ENCODE measurements at places on chromosomes 3 and 15.
A peak's percentile ranks its signal among the peaks of the same experiment; 100 is the strongest.

- no peak for DNase-seq
Measured at GRCh38 chr3:16770021-16770420, 114.7 kb upstream of the PLCL2 start.

DNA sequence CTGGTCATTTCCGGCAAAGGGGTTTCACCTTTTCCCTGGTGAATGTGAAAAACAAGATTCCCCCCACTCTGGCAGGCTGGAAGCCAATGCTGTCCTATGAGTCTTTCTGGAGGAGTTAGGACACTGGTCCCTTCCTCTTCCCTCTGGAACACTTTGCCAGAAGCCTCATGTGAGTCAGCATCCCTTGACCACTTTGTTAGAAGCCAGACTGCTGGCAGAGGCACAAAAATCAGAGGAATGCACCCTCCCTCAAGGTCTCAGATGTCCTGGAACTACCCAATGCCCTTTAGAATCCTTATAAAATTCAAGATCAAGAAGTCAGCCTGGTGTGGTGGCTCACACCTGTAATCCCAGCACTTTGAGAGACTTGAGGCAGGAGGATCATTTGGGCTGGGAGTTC lies 26.6 kb downstream of the ITGB5 start:
- DNase-seq, result no peak

- DNase-seq, result no peak
Measured at GRCh38 chr15:57305009-57305408, 71.3 kb upstream of the CGNL1 start.

- no peak for DNase-seq
Measured at GRCh38 chr3:101166150-101166549, 154.2 kb downstream of the IMPG2 start.

GRCh38 chr3:182636646-182637045 lies 156.7 kb upstream of the ATP11B start:
- no peak for DNase-seq

GRCh38 chr3:194967151-194968117 lies 281.8 kb downstream of the FAM43A start:
- DNase-seq, result no peak

- DNase-seq, result no peak
Measured at GRCh38 chr3:6062261-6063187, 798.4 kb upstream of the GRM7 start.

- DNase-seq, result no peak
Measured at GRCh38 chr3:183313351-183313750, 60.3 kb downstream of the B3GNT5 start.

GRCh38 chr3:188231456-188231855 lies 77.5 kb downstream of the LPP start:
- no peak for DNase-seq

- no peak for DNase-seq
Measured at GRCh38 chr15:34311563-34311962, 26.0 kb downstream of the SLC12A6 start.

- no peak for DNase-seq
Measured at GRCh38 chr3:69105320-69105719, 17.1 kb downstream of the LMOD3 start.

- peak; percentile 37 for DNase-seq
Measured at GRCh38 chr3:142940472-142940871, 23.0 kb downstream of the PAQR9 start.

GRCh38 chr15:64858021-64858575 lies 16.4 kb downstream of the PLEKHO2 start:
- no peak for DNase-seq

DNA sequence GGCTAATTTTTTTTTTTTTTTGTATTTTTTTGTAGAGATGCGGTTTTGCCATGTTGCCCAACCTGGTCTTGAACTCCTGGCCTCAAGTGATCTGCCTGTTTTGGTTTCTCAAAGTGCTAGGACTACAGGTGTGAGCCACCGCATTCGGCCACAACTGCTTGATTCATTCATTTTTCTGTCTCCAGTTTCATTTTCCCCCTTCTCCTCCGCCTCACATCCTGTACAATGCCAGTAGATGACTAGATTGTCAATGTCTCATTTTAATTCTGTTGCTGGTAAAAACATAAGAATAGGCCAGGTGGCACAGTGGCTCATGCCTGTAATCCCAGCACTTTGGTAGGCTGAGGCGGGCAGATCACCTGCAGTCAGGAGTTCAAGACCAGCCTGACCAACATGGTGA lies 12.0 kb upstream of the ZNF592 start:
- peak; percentile 95 for DNase-seq

DNA sequence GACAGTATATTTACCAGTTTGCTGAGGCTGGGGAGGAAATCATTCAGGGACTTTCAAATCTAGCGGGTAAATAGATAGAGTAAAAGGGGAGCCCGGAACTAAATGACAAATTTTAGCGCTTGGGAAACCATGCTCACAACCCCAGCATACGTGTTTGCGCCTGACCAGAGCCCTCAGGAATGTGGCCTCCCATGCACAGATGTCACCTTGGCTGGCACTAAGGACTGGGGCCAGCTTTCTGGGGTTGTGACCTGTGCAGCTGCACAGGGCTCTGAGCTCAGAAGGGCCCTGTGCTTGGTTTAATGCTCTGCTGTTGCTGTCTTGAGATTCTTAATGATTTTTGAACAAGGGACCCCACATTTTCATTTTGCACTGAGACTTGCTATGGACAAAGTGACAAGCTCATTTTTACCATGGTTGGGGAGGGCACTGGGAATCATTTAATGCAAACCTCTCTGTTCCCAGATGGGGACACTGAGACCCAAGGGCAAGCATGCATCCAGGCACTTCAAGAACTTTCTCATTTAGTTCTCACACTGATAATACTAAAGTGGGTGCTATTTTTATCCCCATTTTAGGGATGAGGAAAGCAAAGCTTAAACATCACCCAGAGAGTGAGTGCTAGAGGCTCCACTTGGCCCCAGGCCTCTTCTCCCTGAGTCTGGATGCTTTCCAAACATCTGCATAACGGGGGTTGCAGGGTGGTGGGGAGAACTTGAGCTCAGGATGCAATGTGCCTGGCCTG lies 44.1 kb upstream of the FAM107A start:
- DNase-seq, result no peak

DNA sequence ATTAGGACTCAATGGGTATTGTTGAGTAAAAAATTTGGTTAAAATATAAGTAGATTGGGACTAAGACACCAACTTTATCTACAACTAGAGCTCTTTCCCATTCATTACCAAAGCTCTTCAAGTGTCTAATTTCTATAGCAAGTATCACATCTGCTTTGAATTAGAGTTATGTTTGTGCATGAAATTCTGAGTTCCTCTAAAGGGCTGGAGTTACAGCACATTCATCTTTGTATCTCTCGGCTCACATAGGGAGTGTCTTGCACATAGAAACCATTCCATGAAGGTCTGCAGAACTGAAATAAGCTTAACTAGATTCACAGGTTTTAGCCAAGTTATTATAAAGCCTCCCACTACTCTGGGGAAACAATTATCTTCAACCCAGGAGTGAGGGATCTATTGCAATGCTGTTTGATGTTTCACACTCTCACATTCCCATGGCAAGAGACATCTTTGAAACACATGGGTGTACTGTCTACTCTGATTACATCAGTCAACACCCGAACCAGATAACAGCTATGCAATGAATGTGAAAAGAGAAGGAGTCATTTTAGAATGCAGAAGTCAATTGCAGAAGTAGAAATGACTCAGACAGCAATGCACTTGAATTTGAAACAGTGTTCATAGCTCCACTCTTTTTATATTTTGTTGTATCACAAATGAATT lies 93.1 kb upstream of the KBTBD8 start:
- DNase-seq, result peak; percentile 31

DNA sequence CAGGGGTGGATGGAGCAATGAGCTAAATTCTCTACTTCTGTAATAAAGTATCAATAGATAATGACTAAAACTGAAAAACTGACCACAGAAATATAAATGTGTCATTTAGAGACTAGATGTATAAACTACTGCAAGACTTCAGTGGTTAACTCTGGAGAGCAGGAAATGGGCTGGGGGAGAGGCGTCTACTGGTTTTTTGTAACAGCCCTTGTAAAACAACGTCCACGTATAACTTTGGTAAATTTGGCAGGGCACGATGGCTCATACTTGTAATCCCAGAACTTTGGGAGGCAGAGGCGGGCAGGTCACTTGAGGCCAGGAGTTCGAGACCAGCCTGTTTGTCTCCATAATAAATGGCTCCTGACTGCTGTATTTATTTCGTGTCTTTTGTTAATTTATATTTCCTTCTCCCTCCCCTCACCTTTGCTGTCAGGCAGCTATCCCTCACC lies 12.5 kb downstream of the RAB27A start:
- peak; percentile 95 for DNase-seq

DNA sequence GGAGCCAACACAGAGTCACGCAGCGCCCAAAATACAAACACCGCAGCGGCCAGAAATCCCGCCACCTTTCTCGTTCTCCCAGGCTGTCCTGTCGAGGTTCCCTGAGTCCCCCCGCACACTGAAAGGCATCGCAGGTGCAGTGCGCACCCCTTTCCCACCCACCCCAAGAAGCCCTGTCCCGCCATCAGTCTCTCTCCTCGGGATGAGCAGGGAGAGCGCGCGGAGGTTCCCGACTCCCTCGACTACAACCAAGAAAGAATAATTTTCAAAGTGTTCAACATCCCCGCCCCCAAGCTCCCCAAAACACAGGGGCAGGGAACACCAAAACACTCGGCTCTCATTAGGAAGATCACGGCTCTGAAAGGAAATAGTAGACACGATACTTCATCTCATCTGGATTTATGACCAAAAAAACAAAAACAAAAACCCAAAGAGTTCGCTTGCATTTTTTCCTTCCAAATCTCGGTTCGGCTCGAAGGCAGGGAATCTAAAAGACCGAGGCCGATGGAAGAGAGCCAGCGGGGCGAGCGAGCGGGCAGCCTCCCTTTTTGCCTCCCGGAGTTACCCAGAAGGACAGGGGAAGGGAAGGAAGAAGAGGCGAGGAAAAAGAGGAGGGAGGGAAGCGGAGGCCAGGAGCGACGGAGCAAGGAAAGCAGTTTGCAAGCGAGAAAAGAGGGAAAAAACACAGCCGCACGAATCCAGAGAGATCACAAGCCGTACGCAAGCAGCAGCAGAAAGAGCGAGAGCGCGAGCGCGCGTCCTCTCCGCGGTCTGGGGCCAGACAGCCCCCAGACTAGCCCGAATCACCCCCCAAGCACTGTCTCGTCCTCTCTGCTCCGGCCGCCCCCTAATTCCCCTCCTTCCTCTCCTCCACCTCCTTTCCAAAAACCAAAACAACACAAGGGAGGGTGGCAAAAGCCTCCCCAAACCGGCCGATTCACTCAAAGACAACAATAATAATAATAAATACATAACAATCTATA lies 808 bp downstream of the BCL6 start:
- DNase-seq, result peak; percentile 57

- DNase-seq, result no peak
Measured at GRCh38 chr3:170130532-170130931, 51.0 kb downstream of the PHC3 start.

- DNase-seq, result no peak
Measured at GRCh38 chr3:138600100-138600745, 6.2 kb upstream of the CEP70 start.

- DNase-seq, result no peak
Measured at GRCh38 chr3:27805282-27805681, 83.2 kb upstream of the EOMES start.

GRCh38 chr15:49826640-49827234 lies 205.9 kb downstream of the DTWD1 start:
- DNase-seq, result no peak

- no peak for DNase-seq
Measured at GRCh38 chr3:57978316-57978715, 29.9 kb upstream of the FLNB start.

DNA sequence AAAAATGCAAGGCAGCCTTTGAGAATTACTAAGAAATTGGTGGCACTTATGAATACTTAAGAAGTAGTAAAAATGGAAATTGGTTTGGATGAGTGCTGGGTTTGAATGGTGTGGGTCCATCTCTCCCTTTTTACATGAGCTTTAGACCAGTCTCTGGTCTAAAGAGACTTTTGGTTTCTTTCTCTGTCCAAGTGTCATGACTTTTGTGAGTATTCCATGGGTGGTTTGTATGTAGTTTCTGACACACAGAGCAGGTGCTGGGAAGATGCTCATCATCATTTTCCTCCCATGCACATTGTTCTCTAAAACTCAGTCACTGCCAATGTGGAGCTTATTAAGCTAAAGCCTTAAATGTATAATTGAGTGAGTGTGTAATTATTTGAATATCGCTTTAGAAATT lies 63.5 kb downstream of the KAT2B start:
- peak; percentile 37 for DNase-seq

DNA sequence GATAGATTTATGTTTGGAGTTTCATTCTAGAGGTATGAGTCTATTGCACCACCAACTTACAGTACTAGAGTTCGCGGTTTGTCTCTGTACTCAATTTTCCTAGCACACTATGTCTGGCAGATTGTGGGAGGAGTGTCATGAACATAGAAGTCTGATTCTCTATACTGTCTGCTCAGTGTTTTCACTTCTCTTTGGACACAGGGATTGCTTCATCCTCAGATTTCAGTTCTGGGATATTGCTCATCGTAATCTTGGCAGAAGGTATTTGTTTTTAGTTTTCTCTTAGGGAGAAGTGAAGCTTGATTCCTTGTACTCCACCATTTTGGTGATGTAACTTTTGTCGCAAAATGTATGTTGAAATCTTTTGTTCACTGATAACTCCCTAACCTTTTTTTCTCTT lies 27.8 kb upstream of the AZI2 start:
- no peak for DNase-seq

DNA sequence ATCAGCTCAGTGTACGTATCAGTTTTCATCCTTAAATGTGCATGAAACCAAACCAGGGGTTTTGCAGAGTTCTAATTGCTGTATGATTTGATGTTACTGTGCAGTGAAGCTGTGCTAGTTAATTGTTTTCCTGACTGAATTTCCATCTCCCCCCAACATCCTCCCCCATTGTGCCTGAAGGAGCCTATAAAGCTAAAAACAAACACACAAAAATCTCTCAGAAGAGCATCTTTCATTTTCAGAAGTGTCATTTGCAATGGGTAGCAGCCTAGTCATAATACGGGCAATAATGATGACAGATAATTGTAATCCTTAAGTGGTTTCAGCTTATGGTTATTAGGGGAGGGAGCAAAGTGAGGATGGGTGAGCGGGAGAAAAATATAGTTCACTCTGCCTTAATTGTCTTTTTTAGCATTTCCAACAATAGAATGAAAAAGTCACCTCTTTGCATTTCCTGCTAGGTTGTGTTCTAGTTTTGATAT lies 207.9 kb upstream of the TBL1XR1 start:
- DNase-seq, result no peak

DNA sequence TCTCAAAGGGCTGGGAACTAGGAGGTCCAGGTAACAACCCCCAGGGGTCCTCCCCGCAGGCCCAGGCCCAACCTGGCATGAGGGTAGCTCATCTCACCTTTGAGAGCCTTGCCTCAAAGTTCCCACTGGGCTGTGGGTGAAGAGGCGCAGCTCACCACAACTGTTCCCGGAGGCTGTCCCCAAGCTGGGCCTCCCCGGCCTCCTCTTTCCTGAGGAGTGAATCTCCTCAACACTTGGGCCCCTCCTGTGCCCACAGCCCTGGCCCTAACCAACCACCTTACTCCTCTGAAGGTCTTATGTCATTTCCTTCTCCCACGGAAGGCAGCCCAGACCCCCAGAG lies 27.5 kb upstream of the CORO2B start:
- no peak for DNase-seq
